NCI-H1417 treated with DMSO at 0.1 percent for 48 hours (cell line): ENCODE measurements at places on chromosomes 13 and 19.
A peak's percentile ranks its signal among the peaks of the same experiment; 100 is the strongest.

DNA sequence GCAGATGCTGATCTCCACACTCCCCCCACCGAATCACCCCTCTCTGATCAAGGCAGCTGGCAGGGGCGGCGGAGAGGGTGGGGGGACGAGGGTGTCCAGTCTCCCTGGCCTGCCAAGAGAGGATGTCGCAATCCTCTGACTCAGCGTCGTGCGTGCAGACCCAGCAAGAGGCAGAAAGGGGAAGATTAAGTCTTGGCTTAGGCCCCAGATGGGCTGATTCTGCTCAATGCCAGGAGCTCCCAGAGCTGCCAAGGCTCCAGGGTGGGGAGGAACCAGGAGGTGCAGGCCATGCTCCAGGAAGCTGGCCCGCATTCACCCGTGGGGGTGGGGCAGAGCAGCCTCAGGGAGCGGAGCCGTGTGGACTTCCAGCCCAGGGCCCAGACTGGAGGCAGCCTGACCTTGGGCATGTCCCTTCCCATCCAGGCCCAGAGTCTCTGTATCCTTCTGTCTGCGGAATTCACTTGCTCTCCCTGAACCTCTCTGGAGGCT, 6.6 kb upstream of the BCL3 start:
- no peak for DNase-seq

GRCh38 chr19:47176627-47177090, 46.0 kb downstream of the SAE1 start:
- no peak for DNase-seq

DNA sequence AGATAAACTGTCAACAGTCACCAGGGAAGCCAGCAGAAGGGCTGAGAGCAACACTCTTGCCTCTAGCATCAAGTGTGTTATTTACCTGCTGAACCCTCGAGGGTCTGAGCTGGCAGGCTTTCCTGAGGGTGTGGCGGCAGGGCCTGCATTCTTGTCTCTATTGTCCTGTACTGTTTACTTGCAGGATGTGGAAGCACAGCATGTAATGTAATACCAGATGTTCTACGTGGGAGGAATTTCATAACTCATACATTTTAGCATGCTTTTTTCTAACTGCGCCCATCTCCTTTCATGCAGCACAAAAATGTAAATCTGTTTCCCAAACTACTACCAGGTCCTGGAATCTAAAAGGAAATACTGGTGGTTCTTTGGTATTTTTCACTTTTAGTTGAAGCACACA, 153.1 kb downstream of the RGCC start:
- no peak for DNase-seq

DNA sequence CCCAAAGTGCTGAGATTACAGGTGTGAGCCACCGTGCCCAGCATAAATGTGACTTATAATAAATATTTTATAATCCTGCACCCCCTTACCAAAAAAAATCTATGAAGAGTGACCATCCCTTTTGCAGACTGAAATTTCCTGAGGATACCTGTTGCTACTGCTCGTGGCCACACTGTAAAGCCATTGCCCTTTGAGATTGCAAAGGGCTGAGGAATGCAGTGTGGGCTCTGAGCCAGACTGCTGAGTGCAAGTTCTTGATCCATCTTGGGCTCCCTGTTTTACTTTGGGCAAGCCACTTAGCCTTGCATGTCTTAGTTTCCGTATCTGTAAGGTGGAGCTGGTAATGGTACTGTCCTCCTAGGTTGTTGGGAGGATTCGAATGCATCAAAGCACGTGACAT, 23.4 kb downstream of the SIPA1L3 start:
- no peak for DNase-seq

DNA sequence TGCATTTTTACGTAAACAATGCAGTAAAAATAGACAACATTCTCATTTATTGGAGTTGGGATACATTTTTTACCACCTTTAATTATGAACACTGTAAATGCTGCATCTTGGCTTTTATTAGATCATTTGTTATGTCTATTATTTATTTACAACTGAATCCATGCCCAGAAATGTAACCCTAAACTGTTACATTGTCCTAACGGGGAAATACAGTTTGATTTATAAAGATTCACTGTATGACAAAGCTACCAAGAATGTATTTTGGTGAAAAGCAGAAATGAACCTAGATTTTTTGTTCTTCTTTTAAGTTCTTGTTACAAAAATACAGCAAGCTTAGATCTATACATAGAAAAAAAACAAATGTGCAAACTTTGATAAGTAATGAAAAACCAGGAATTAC, 1.1 kb downstream of the METTL21C start:
- DNase-seq = no peak

- no peak for DNase-seq
These were observed 12.9 kb downstream of the STARD13 start for GRCh38 chr13:33272531-33273124.

- no peak for DNase-seq
These were observed 359.3 kb downstream of the TDRD3 start for GRCh38 chr13:60756306-60756705.

- DNase-seq = no peak
These were observed 765.6 kb downstream of the DIAPH3 start for GRCh38 chr13:59398127-59398526.

DNA sequence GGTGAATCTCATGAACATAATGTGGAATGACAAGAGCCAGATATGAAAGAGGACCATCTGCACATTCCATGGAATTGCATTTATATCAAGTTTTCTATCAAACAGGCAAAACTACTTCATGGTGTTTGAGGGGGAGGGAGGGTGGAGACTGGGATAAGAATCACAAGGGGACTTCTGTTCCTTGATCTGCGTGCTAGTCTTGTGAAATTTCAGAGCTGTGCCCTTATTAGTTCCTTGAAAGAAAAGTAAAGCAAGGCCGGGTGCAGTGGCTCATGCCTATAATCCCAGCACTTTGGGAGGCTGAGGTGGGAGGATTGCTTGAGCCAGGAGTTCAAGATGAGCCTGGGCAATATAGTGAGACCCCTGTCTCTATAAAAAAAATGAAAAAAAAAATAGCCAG, 30.2 kb upstream of the CEBPG start:
- no peak for DNase-seq

DNA sequence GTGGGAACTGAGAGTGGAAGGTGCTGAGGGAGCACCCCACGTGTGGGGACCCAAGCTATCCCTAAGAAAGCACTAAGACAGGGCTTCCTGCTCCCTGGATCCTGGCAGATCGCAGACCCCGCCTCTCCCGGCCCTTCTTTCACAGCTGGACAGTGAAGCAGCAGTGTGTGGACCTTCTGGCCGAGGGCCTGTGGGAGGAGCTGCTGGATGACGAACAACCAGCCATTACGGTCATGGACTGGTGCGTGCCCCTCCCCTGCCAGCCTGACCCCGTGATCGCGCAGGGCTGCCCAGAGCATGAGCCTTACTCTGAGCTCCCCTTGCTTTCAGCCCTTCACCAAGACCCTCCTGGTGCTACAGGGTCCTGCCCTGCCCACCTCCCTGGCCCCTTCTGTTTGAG, 2.3 kb downstream of the NCCRP1 start:
- DNase-seq = no peak

- no peak for DNase-seq
These were observed 9.9 kb downstream of the KANK3 start for GRCh38 chr19:8332976-8333766.

GRCh38 chr13:45292176-45292575, 48.8 kb downstream of the TPT1 start:
- DNase-seq = no peak

GRCh38 chr19:7550987-7551761, 15.7 kb downstream of the PNPLA6 start:
- DNase-seq = no peak

GRCh38 chr19:8255426-8256125, 46.4 kb downstream of the CERS4 start:
- no peak for DNase-seq

- no peak for DNase-seq
These were observed 17.6 kb upstream of the WDR88 start for GRCh38 chr19:33114312-33114711.

DNA sequence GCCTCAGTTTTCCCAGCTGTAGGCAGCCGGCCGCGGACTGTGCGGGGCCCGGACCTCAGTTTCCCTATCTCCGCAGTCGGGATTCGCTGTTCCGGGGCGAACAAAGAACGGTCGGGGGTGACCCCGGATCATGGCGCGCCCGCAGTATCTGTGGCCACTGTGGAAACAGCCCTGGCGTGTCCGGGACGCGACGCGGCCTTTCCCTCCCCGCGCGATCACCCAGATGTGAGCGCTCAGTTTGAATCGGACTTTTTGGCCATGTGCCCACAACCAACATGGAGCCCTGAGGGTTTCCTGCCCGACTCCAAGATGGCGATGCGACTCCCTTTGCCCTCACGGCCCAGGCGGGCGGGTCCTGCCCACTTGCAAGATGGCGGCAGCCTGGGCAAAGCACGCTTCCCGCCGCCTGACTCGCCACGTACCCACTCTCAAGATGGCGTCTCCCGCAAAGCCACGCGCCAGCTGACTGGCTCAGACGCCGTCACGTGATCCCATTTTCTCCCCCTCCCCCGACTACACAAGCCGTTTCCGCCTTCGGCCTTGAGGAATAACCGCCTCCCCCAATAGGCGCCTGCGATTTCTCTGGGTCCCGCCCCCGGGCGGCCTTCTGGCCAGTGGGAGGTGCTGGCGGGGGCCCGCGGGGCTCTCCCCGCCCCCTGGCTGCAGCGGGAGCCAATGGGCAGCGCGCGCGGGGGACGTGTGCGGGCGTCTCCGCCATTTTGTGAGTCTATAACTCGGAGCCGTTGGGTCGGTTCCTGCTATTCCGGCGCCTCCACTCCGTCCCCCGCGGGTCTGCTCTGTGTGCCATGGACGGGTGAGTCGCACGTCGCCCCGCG, at the start of gene PTBP1:
PTBP1 (plus strand) TSS at position 761 of the 836 bp plus-strand sequence; CDS start at position 807, 46 bp downstream.
- peak; percentile 100 for DNase-seq

- DNase-seq = no peak
These were observed 38.8 kb downstream of the SERP2 start for GRCh38 chr13:44412346-44412935.

- no peak for DNase-seq
These were observed 1741.2 kb upstream of the PCDH20 start for GRCh38 chr13:63156816-63157215.

- DNase-seq = no peak
These were observed 65.8 kb upstream of the RFXAP start for GRCh38 chr13:36753176-36753575.

DNA sequence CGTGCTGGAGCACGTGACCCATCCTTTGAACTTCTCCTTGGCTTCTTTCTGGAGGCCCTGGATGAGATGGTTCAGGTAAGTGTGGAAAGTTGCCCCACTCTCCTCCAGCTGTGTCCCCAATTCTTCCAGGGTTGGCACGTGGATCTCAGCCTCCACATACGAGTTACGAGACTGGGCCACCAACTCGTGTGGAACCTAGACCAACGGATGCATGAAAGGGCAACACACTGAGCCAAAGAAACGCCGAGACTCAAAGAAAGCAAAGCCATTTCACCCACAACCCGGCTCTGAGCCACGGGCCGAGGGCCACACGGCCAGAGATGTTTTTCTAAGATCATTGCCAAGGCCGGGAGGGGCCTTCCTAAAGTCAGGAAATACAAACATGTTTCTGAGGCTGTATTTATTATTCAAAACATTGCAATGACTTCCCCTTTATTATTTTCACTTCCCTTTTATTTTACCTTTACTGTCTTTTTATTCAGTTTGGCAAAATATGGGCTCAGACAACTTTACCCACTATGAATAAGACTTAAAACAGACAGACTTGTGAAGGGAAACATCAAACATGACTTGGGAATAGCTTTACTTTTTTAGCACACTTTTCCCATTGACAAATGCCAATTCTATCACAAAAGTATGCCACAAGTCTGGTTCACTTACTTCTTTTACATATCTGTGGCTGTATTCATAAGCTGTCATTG, 94.6 kb downstream of the KL start:
- DNase-seq = no peak

DNA sequence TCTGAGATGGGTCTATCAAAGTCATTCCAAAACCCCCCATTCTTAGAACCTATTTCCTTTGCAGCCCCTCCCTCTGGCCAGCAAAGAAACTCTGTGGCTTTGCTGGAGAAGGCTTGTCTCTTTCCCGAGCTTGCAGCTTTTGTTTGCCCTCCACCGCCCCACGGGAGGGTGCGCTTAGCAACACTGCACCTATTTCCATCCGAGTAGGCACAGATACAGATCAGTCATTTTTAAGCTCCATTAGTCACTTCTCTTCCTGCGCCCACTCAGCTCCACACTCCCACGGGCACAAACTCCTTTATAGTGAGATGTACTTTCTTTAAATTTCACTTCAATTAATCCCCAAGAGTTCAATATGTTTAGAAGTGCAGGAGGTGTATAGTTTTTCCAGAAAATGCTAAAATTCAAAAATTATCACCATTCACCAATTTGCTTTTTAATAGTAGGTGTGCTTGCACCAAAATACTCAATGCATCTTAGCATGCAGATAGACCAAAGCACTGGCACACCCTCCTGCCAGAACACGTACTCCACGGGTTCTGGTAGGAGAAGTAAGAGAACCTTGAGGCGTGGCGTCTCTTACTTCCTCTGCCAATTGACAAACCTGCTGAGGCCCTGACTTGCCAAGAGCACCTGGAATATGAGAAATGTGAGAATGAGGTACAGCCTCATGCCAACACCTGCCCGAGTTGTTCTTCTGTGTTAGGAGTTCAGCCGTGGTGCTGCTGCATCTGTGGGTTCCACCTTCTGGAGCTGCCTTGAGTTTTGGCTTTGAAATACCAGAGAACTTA, 183.7 kb downstream of the TEX29 start:
- DNase-seq = no peak

DNA sequence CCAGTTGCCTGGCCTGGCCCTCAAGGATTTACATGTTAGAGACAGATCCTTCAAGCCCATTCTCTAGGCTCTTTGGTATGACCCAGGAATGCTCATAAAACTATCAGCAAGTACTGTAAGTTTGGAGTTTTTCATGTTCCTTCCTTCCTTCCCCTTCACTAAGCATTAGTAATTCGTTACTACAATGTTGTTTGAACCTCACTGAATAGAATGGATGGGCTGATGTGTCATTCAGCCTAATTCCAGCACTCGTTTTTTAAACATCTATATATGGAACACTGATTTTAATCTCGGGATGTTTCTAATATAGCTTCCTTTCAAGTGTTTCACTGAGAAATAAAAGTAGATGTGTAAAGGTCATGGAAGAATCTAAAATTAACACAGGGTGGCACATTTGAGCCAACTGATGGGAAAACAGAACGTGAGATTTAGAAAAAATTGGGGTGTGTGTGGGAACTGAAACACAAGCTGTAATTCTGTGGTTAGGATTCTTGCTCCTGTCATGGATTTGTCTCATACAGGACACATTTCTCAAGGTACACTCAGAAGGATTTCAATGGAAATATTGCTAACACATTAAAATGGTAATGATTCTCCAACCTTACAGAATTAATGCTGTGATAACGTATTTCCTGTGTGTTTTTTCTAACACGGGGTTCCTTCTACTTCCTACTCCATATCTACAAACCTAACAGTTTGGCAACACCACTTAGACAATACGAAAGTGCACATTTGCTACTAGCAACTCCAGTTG, 93.4 kb downstream of the FLT1 start:
- no peak for DNase-seq
